Aorta (tissue), 5 donors: ENCODE measurements at places on chromosomes 2 and 18. TPM values are rescaled to one million over a fixed set of nuclear protein-coding genes. Genes with fewer than 3 reads are reported as not detected.

GAREM1 gene
- total RNA-seq, result 10.7 TPM

DNA sequence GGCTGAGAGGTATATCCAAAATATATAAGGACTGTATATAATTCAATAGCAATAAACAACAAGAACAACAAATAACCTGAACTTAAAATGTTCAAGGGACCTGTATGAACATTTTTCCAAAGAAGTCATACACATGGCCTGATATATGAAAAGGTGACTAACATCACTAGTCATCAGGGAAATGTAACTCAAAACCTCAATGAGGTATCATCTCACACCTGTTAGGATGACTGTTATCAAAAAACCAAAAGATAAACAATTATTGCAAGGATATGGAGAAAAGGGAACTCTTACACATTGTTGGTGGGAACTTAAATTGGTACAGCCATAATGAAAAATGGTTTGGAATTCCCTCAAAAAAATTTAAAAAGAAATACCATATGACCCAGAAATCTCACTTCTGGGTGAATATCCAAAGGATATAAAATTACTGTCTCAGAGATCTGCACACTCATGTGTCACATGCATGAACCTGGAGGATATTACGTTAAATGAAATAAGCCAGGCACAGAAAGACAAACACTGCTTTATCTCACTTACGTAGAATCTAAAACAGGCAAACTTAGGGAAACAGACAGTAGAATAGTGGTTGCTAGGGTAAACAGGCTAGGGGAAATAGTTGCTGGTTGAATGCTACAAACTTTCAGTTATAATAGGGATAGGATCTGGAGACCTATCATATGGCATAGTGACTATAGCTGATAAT is 334.5 kb upstream of the MMADHC start:
- no peak for DNase-seq

DNA sequence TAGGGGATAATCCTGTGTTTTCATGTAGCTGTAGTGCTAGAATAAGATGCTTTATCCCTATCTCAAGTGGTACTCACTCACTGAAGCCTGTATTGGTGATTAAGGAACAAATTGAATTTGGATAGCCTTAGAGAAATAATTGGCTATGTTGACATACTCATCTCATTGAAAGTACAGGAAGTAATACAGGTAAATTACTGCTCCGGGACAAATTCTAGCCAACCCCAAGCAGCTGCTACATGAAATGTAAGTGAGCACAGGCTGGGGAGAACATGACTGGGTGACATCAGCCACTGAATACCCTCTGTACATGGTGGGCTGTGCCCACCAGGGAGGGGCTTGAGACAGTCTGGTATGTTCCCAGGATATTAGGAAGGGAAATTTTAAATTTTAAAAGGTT is 188.4 kb upstream of the RASGRP3 start:
- no peak for DNase-seq

GRCh38 chr2:141499123-141499522 is 631.7 kb downstream of the LRP1B start:
- no peak for DNase-seq

IL1RN gene
- total RNA-seq, result 6.0 TPM

- DNase-seq, result peak; percentile 33
These were observed 533.4 kb downstream of the ERBB4 start for GRCh38 chr2:212005085-212005671.

DNA sequence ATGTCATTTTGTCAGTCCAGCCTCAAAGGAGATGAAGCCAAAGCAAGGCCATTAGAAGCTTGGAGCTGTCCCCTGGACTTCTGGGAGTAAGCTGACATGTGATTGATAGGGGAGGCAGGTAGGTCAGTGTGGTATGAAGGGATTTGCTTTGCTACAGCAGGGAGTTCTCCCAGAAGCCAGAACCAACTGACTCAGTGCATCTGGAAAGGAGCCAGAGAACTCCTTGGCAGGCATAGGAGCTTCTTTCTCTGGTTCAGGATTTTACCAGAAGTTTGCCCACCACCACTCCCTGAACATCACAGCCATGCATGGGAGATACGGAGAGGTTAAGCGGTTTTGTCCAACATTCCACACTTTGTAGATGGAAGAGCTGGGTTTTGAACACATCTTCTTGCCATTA is 24.5 kb upstream of the KCNE4 start:
- DNase-seq, result no peak

GRCh38 chr2:99101697-99102096 is 39.8 kb upstream of the C2orf15 start:
- DNase-seq, result no peak

GRCh38 chr18:68376926-68377325 is 338.0 kb downstream of the TMX3 start:
- no peak for DNase-seq

DNA sequence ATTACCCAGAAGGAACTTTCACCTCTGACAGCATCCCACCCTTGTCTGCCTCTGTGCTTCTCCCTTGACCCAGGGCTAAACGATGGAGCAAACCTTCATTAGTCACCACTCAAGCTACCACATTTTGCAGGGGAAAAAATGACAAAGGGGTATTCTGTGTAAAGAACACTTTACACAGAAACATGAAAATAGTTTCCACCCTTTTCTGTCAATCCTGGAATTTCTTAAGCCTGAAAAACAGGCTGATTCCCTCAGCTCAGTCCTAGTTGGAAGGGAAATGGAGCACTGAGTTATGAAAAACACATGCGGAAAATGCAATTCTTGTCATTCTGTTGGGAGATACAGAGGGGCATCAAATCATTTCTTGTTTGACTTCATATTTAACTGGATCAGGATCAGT is 175.0 kb upstream of the HNRNPA3 start:
- no peak for DNase-seq

KCNE4 gene
- 21.5 TPM for total RNA-seq

IL36G gene
- total RNA-seq, result not detected

- DNase-seq, result no peak
These were observed 244.7 kb downstream of the CTNNA2 start for GRCh38 chr2:79757526-79757925.

- no peak for DNase-seq
These were observed 164.8 kb upstream of the STK17B start for GRCh38 chr2:196336207-196336606.

ASPRV1 gene
- total RNA-seq, result 1.9 TPM

CPSF3 gene
- total RNA-seq, result 16.2 TPM

DNA sequence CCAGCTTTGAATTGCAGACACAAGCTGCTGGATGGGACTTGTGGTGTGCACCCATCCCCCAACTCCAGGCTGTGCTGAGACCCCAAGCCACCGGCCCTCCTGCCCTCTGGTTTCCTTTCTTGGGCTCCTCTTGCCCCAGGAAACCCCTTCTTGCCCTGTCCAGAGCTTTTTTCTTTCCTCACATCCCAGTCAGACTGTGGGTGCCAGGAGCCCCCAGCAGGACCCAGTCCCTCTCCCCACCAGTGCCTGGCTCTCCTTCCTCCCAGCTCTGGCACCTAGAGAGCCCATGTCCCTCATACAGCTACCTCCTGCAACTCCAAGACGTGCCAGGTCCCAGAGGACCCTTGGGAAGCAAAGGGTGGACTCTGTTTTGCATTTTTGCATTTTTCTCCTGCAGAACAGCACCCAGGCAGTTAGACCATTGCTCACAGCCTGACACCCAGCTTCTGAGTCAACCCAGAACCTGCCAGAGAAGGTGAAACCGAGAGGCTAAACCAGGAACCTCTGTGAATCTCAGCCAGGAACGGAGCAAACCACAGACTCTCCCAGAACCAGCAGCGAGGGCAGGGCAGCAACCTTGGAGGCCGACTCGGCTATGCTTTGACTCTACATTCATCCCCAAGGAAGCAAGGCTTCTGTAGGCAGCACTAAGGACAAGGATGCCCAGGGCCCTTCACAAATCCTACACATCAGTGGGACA is 221.1 kb downstream of the ANAPC1 start:
- DNase-seq, result no peak

CRYBA2 gene
- not detected for total RNA-seq

- DNase-seq, result no peak
These were observed 754.9 kb downstream of the RNF144A start for GRCh38 chr2:7672027-7672684.

GRCh38 chr18:22563164-22563583 is 145.5 kb upstream of the CTAGE1 start:
- no peak for DNase-seq

- DNase-seq, result no peak
These were observed 15.1 kb upstream of the RTTN start for GRCh38 chr18:70220628-70221027.

- DNase-seq, result peak; percentile 94
These were observed 161.1 kb downstream of the ARL4C start for GRCh38 chr2:234335661-234336228.

GRCh38 chr2:216951171-216951570 is 91.3 kb upstream of the TNP1 start:
- DNase-seq, result no peak

DNA sequence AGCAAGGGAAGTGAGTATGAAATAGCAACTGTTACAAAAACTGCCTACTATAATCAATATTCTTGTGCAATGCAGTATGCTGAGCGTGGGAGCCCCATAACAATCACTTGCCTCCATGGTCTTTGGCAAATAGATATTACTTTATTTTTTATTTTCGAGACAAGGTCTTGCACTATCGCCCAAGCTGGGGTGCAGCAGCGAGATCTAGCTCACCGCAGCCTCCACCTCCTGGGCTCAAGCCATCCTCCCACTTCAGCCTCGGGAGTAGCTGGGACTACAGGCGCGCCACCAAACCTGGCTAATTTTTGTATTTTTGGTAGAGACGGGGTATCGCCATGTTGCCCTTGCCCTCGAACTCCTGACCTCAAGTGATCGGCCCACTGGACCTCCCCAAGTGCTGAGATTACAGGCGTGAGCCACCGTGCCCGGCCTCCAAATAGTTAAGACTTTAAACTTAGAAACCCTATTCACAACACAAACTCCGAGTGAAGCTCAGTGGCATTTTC is 1.2 kb upstream of the CCNT2 start:
- DNase-seq, result no peak

- DNase-seq, result no peak
These were observed 61.4 kb upstream of the KIF5C start for GRCh38 chr2:148813603-148814065.

DNA sequence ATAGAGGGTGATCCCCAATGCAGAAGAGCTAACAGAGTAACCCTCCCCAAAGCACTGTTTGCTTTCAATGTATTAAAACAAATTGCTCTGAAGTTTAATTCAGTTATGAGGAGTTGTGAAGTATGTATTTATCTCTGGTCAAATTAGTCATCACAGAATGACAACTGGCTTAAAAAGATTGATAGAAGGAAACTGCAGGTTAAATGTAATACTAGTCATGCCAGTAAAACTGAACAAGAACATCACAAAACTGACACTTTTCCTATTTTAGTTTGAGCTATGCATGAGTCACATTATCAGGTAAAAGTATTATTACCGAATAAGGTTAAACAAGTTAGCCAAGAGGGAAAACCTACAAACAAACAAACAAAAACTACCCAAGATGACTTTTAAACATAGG is 99.0 kb upstream of the ACVR1C start:
- no peak for DNase-seq

DNA sequence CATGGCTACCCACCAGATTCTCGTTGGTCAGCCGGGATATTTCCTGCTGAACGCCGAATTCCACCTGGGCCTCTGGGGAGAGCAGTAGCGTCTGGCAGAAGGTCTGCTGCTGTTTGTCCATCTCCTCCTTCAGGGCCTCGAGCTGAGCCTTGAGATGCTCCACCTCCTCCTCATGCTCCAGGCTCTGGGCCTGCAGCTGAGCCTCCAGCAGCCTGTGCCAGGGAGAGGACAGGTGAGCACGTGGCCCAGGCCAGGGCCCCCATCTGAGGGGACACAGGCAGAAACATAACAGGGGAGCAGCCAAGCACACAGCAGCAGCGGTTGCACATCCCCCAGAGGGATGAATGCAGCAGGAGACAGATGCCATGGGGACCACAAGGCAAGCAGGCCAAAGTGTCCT is 40.1 kb upstream of the ACAA2 start:
- no peak for DNase-seq

TIA1 gene
- total RNA-seq, result 150 TPM

GRCh38 chr2:234958746-234959395 is 7.1 kb downstream of the SH3BP4 start:
- DNase-seq, result no peak

ARHGEF4 gene
- 6.9 TPM for total RNA-seq
